ENCODE measurements at places on chromosomes 7 and 10.

DNA sequence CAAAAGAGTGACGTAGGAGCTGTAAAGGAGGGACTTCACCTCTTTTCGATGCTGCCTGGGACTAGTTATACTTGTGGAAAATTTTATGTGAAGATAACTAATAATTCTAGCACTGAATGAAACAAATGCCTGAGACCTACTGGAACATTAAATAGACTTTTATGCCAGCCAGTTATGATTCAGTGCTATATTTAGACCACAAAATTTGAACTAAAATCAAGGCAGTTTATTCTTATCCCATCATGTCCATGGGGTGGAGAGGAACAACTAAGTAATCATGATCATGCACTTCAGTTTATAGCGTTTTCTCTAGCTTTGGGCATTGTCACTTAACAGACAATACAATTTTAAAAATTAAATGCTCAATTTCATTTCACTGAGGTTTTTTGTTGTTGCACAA lies 76.7 kb downstream of the ZEB1 start:
- no peak for DNase-seq

GRCh38 chr7:99190359-99191009 lies 17.4 kb downstream of the KPNA7 start:
- no peak for DNase-seq

DNA sequence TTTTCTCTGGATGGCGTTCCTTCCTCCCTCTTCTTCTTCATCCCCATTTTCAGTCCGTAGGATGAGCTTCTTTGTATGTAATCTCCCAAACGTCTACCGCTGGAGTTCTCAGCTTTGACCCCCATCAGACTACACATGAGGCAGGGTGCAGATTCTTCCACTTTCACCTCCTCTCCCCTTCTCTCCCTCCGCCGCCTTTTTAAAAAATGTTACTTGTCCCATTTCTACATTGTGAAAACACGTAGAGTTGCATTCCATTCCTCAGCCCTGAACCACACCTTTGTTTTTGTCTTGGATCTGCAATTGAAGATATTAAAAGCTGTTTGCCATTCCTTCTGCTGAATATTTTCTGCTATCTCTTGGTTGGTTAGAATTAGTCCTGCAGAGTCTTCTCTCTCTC lies 6.2 kb downstream of the ADIRF start:
- DNase-seq = no peak

DNA sequence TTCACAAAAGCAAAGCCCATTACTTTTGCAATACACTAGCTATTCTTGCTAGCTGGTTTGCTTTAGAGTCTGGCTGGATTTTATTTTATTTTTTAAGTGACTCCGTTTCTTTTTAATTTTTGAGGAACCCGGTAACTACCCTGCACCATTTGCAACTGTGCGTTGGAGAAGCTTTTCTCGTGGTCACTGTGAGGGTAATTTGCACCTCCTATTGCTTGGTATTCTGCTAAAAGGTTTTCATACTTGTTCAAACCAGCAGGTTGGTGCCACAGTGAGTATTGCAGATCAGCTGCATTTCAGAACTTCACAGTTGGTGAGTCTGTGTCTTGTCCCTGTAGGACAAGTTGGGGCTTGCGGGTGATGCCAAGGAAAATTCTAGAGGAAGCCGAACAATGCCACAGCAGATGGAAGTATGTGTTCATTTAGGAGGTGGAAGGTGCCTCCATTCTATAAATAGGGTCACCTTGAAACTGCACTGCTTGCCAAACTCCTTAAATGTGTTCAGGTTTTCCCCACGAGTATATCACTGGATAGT lies 3.9 kb upstream of the NMT2 start:
- DNase-seq = no peak

GRCh38 chr10:30178356-30178964 lies 119.1 kb upstream of the JCAD start:
- DNase-seq = no peak

DNA sequence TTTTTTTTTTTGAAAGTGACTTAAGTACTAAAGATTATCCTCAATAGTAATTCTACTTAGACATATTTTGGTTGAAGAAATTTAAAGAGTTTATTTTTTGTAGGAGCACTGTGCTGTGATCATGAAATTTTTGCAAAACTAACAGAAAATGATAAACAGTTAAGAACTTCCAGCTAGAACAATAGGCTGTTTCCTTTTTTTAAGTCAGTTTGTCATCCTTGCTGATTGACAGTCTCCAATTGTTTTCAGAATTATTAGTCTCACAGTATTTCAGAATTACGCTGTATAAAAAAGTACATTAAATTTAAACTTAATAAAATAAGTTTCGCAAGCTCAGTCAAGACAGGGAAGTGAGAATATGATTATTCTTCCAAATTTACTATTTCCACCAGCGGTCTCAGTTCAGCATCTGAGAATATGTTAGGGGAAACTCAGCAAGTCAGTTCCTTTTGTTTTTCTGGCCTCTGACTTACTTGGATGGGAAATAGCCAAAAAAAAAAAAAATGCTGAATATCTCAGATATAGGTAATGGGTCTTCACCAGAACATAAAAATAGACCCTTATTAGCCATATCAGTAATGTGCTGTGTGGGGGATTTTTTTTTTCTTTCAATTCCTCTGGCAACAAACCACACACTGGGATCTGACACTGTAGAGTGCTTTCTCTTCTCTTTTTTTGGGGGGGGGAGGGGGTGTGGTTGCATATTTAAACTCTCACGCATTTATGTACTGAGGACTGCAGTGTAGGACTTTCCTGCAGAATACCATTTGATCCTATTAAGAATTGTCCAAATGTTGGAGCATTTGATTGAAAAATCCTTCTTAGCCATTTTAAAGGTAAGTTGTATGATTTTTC lies at the start of gene CD36:
Gene CD36 (plus strand): TSS at position 732 of the 855 bp plus-strand sequence. CDS start 8,099 bp downstream, outside the sequence.
- no peak for DNase-seq

- peak; percentile 24 for DNase-seq
Measured at GRCh38 chr10:12780634-12781601, 220.6 kb downstream of the CCDC3 start.

DNA sequence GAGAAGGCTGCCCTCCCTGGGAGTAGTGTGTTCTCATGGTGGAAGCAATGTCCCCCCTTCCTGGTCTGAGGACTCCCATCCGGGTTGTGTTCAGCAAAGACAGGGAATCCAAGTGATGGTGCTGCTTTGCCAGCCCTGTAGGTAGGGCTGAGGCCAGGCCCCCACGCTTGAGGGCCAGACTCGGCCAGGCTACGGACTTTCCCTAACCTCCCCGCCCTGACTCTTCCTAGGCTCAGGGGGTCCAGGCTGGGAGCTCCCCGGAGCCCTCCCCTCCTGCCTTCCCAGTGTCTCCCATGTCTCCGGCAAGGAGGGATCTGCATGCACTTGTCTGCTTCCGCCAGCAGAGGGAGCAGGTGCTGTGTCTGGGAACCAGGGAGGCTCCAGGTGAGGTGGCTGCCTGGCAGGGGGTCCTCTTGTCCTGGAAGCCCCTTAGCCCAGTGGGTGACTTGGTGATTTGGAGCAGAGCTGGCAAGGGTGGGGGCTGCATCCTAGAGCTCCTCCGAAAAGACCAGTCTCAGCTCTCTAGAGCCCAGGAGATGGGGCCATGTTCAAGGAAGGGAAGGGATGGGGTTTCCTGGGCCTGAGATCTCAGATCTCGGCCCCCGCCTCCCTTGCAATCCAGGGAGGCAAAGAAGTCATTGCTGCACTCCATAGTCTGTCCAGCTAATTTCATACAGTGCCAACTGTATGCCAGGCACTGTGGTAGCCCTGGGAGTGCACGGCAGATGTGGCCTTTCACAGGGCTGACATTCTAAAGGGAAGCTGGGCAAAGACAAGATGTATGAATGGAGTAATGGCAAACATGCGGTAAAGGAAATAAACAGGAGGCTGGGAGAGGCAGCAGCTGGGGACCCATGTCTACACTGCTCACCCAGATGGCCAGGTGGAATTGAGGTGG lies 20.3 kb upstream of the SFRP5 start:
- DNase-seq = peak; percentile 72

- DNase-seq = no peak
Measured at GRCh38 chr7:25392588-25393338, 164.5 kb upstream of the NPVF start.

- DNase-seq = no peak
Measured at GRCh38 chr7:137577184-137577583, 233.7 kb upstream of the PTN start.

DNA sequence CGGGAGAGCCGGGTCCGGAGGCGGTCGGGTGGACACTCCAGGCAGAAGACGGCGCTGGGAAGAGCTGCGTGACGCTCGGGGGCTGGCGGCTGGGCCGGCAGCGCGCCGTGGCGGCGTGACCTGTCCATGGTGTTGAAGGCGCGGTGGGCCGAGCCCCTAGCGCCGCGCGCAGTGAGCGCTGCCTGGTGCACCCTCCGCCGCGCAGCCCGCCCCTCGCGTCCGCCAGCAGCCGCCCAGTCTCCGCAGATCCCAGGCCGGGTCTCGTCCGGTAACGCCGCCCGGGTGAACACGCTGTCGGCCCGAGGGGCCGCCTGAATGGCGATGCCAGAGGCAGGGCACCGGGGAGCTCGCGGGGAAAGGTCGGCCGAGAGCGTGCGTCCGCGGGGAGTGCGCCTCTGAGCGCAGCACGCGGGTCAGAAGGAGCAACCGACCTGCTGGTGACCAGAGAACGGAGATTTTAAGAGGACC lies 657 bp upstream of the TMEM178B start:
- peak; percentile 17 for DNase-seq

DNA sequence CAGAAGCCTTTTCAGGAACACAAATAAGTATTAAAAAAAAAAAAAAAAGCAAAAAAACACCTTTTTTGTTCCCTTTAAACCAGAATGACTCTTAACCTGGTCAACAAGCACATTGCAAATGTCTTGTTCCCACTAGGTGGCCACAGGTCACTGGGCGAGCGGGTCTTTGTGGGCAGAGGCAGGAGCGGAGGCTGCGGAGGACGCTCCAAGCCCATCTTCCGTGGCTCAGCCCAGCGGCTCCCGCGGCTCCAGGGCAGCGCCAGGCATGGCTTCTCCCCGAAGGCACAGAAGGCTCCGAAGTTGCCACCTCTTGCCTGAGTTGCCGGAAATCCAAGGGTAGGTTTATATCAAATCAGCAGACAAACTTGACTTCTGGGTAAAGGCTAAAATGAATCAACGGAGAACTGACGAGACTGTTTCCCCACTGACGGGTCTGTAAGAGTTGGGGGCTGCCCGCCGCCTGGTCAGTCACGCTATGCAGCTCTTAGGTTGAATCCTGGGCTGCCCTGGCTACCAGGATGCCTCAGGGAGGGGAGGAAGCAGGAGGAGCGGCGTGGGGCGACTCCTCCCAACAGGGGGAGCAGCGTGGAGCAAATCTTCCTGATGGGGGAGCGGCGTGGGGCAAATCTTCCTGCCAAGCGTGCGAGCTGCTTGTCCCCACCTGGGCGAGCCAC lies 144.5 kb downstream of the PTPRN2 start:
- DNase-seq = no peak

GRCh38 chr7:128892521-128893250 lies 17.8 kb downstream of the KCP start:
- no peak for DNase-seq

DNA sequence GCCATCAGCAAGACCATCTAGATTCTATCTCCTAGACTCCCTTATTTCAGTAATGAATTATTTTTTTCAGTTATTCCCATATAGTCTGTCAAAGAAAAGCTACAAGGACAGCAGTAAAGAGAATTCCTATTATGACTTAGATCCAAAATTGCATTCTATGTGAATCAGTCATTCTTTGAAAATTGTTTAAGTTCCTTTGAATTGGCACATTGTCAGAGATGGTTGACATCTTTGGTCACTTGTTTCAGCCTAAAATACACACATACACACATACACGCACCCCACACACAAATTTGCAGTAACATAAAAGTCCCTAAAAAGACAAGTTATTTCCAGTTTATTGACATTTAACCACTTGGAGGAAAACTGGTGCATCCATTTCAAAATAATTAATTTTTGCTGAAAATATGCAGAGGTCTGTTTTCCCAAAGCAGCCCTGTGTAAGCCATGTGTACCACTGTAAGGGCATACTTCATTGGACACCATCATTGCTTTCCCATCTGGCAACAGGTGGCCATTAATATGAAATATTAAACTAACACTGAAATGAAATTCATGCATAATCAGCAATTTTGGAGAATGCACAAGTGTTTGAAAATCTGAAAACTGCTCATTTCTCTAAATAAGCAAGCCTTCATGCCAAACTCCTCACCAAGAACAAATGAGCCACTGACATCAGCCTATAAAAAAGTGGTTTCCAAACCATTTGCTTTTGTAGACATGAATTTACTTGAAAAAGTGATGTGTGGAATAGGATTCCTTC lies 121.7 kb upstream of the COL1A2 start:
- DNase-seq = no peak

- DNase-seq = no peak
Measured at GRCh38 chr7:91083855-91084644, 180.2 kb upstream of the FZD1 start.

DNA sequence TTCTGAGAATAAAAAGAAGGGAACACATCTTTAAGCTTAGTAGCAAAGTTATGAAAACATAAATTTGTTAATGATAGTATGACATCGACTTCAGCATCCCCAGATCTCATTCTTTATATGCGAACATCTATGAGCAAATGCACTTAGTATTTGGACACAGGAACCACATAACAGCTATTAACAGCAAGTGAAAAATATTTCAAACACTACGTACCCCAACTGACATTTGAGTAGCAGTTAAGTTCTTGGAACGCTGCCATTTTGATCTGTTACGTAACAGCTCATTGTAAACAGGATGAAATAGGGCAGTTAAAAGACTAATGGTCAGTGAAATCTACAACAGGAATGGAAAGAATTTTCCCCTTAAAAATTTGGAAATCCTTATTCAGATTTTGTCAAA lies 428.9 kb downstream of the TNS3 start:
- DNase-seq = no peak

- DNase-seq = no peak
Measured at GRCh38 chr7:48428091-48428684, 256.9 kb downstream of the ABCA13 start.

GRCh38 chr7:107322015-107322414 lies 147.8 kb upstream of the GPR22 start:
- no peak for DNase-seq

GRCh38 chr10:127257395-127257794 lies 61.0 kb upstream of the INSYN2A start:
- DNase-seq = no peak

DNA sequence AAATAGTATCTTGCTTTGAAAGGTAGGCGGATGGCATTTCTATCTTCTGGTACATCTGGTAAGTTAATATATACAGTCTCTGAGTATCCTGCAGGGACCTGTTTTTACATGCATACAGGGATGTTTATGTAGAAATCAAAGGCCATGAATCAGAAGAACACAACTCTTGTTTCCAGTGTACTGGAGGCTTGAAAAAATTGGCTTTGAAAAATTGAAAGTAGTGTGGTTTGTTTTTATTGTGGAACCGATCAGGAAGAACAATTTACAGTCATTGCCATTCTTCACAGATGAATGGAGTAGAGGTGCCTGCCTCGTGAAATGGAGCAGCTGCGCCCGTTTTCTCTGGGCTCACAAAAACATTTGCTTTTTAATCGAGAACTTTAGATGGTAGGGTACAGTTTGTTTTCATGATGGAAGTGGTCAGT lies 54.0 kb upstream of the RPA3 start:
- peak; percentile 57 for DNase-seq

DNA sequence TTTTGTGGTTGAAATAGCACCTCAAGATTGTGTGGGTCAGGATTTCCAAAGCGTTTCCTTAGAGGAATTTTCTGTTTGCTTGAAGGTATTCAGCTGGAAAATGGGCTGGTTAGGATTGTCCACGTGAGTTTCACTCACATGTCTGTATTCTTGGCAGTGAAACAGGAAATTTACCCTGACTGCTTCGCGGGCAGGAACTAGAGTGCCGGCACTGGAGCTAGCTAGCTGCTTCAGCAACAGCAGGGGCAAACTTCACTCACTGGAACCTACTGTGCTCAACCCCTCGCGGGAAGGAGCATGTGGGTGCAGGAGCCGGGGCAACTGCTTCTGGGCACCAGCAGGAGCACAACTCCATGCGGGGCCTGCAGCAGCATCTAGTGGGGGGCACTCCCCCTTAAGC lies 38.0 kb upstream of the RTKN2 start:
- no peak for DNase-seq
